HFFc6 (cell line): ENCODE measurements at places on chromosomes 3 and 15.
A peak's percentile ranks its signal among the peaks of the same experiment; 100 is the strongest.

DNA sequence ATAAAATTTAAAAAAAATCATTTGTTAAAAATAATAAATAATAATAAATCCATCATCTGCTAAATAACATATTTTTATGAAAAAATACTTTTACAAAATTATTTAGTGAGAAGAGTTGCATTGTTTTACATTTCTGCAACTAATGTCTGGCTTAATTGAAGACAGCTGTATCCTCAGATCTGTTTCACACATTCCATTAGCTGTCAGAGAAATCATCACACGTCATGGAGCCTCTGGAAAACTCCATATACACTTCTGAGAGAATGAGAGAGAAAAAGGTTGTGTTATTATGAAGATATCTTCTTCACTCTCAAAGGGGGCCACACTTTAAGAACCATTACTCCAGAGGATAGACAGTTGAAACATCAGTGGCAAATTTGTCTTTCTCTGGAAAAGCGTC is 40.8 kb downstream of the CMSS1 start:
- no peak for DNase-seq

DNA sequence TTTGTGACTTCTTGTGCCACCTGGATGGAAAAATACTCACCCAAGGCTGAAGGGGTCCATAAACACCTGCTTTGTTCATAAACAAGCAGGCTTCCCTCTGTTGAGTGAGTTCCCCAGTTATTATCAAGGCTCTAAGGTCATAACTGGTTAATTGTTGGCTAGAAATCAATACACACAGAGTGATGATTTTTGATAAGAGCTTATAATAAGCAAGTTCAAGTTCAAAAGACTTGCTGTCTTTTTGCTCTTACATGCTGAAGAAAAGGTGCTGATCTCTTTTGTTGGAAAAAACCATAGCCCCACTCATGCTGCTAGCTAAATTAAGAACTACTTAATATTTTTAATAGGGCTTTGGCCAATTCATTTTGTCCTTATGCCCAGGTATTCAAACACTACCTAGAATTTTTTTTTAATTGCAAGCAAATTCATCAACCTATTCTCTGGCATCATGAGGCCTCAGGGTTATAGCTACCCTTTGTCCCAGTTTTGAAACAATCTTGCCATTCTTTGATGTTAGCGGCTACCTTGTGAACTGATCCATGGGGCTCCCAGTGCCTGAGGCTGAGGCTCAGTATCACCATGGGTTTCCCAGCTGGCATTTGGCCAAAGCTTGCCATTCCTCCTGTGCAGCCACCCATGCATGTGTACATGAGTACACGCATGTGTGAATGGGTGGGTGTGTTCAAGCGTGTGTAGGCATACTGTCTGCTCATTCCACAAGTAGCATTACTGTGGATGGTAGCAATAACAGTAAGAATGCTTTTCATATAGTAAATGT is 127.6 kb upstream of the LPP start:
- DNase-seq, result no peak

DNA sequence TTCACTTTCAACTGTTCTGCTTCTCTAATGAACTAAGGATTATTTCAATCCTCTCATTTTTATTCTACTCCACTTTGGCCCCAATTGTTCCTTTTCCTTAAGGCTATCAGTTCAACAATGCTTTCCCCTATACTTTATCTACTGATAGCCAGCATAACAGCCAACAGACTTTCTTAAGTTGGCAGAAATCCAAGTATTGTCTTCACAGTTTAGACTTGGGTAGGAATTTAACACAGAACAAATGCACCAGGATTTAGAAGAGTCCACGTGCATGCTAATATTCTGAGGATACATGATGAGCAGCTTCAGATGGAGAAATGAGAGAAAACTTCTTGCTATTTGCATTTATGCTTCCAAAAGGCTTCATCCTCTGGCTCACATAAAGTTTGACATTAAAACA is 54.8 kb downstream of the FBN1 start:
- DNase-seq, result no peak

DNA sequence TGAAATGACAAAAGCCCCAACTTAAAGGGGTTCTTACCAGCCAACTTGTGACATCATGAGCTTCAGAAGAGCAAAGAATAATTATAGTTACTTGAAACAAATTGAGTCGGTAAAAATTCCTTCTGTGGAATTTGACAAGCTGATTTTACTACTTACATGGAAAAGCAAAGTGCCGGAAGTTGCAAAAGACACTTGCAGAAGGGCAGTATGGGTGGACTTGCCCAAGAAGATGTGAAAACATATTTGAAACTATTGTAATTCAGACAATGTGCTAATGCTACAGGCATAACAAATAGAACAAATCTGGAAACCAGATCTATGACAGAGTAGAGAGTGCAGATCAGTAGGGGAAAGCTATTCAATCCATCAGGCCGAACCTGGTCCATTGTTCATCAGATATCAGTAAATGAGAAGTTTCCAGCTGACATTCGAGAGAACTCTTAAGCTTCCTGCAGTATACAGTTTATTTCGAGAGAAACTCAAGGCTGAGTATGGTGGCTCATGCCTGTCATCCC is 2.5 kb upstream of the KIF7 start:
- no peak for DNase-seq

GRCh38 chr3:169668072-169668956 is 4.8 kb upstream of the MECOM start:
- no peak for DNase-seq

- no peak for DNase-seq
Measured at GRCh38 chr3:62942227-62942626, 67.0 kb upstream of the CADPS start.

DNA sequence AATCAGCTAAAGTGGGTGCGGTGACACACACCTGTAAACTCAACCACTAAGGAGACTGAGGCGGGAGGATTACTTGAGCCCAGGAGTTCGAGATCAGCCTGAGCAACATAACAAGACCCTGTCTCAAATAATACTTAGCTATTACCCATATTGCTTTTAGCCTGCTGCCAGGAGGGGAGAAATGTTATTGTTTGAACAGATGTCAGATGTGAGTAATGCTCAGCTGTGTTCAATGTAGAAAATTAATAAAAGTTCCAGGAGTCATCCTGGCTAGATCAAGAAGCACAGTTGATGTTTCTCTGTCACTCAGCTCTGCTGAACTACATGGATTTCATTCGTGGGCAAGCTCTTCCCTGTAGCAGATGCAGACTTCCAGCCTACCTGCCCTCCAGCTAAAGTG is 22.2 kb downstream of the LSM3 start:
- DNase-seq, result no peak

DNA sequence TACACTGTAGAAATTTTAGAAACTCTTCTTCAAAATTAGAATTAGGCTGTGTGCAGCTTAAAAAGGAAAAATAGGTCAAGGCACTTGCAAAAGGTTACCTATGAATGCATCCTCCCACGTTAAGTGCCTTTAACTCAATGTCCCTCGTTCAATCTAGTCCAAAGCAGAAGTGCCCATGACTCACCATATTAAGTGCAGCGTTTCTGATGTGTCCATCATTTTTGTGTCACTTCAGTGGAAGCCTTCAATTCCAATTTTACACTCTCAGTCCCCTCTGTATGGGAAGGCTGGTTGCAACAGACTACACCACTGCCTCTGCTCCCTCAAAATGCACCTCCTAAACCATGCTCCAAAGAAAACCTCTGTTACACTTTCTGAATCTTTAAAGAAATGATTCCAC is 53.4 kb downstream of the FOXB1 start:
- no peak for DNase-seq

DNA sequence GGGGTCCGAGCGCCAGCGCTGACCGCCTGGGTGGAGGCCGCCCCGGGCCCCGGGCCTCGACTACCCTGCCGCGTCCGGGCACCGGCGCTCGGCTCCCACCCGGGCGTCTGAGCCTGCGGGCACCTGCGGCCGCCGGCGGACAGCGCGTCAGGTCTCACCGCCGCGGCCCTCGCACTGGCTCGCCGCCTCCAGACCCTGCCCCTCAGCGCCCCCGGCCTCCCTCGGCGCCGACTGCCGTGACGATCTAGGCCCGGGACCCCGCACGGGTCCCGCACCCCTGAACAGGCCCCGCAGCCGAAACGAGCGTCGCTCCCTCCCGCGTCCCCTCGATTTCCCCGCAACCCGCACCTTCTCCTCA is 297 bp downstream of the PRC1 start:
- DNase-seq, result no peak

DNA sequence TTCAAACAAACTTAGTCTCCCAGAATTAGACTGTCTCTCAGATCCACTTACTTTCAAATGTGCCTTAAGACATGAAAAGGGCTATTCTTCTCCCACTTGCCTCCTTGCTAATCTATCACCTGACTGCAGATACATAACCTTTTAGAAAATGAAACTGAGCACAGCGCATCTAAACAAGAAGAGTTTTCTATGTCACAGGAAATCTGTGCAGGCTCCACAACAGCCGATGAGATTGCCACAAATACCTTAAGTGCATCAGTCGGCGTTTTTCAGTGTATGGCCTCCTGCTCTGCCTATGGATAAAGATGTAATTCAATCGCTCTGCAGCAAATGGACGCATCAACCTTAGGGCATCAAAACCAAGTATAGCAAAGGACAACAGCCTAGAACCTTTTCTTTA is 544.2 kb downstream of the FOXP1 start:
- DNase-seq, result no peak

- DNase-seq, result peak; percentile 46
Measured at GRCh38 chr15:43168192-43169107, 16.8 kb upstream of the CCNDBP1 start.

GRCh38 chr3:99549957-99550603 is 88.3 kb upstream of the COL8A1 start:
- DNase-seq, result peak; percentile 2

DNA sequence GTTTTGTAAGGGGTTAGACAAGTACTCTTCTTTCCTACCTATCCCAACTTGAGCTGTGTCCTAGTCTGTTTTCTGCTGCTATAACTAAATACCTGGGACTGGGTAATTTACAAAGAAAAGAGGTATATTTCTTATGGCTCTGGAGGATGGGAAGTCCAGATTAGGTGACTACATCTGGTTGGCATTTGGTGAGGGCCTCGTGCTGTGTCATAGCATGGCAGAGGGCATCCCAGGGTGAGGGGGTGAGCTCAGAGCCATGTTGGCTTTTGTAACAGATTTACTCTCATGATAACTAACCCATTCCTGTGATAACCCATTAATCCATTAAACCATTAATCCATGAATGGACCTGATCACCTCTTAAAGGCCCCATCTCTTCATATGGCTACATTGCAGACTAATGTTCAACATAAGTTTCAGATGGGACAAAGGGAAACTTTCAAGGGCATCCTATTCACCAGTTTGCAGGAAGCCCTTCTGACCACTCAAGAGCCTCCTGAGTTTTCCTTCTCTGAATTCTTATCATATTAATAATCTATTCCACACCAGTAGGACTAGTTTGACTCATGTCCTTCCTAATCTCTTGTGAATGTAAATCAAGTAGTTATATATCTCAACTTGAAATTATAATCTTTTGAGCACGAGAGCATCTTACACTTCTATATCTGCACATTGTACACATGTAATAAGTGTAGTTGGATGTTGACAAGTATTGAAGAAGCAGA is 185.7 kb upstream of the ZPLD1 start:
- DNase-seq, result no peak

- DNase-seq, result no peak
Measured at GRCh38 chr3:63905731-63906620, 6.2 kb downstream of the SCAANT1 start.

DNA sequence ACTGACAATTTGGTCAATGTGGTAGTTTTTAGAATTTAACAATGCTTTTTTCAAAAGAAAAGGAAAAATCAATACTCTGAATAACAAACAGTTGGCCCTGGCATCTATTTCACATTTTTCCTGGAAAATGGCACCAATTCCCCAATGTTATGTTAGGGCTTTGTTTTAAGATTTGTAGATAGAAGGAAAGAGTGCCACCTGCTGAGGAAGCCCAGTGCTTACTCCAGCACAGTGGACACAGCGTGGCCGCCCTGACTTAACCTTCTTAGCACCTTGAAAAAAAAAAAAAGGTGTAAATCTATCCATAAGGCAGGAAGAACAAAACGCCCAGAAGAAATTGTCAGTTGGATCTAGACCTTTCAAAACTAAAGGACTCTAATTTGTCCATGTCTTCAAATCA is 110.7 kb upstream of the CNTN4 start:
- no peak for DNase-seq

- no peak for DNase-seq
Measured at GRCh38 chr3:100175637-100176280, 61.5 kb upstream of the FILIP1L start.

DNA sequence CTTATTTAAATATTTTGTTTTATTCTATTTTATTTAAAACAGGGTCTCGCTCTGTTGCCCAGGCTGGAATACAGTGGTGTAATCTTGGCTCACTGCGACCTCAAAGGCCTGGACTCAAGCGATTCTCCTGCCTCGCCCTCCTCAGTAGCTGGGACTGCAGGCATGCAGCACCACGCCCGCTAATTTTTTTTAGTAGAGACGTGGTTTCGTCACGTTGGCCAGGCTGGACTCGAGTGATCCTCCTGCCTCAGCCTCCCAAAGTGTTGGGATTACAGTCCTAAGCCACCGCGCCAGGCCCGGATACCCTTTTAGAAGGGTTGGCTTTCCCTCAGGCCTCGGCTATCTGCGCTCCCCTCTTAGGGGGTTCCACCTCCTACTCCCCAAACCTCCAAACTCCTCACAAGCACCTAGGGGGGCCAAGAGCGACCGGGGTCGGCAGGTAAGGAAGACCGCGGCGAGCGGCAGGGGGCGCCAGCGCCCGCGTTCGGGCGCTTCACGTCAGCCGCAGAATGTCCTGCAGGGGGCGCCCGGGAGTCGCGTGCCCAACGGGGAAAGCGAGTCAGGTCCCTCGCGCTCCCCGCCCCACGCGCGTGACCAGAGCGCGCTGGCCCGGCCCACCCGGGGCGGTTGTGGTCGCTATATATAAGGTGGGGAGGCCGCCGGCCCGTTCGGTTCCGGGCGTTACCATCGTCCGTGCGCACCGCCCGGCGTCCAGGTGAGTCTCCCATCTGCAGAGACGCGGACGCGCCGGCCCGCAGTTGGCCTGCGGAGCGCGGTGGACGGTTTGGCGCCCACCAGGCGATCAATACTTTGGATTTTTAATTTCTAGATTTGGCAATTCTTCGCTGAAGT is 51.8 kb upstream of the GATM start:
- no peak for DNase-seq

- no peak for DNase-seq
Measured at GRCh38 chr3:36937492-36937891, 7.4 kb downstream of the TRANK1 start.

- no peak for DNase-seq
Measured at GRCh38 chr3:63086190-63086589, 191.9 kb upstream of the SYNPR start.

DNA sequence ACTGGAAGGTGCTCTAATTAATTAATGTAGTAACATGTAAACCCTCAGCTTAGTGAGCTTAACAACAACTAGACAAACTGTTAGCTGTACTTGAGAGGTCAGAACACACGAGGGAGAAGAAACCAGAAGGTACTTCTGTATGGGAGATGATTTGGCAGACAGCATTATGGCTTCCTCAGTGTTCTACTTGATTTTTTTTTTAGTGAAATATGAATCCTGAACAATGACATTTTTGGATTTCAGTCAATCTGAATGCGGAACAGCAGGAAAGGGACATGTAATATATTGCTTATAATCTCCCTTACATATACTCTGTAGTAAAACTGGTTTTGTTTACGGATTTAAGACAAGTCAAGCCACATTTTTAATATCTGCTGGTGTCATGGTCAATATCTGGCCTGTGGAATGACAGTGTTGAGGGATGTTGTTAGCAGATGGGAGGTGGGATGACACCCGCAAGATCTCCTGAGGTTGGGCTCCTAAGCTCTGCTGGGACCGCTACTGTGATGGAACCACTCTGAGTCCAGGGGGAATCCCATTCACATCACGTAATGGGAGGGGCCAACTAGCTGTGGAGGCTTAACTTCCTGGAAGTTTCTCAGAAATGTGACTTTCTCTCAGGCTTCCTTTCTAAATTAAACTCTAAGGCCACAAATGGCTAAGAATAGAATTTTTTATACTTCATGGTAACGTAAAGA is 18.7 kb downstream of the TNFAIP8L3 start:
- no peak for DNase-seq
